ENCODE measurements at places on chromosomes 2 and 18.

- DNase-seq, result no peak
Measured at GRCh38 chr2:127054604-127054930, 52.4 kb downstream of the BIN1 start.

GRCh38 chr18:1047406-1047805 lies 142.7 kb downstream of the ADCYAP1 start:
- no peak for DNase-seq

- DNase-seq, result peak; percentile 30
Measured at GRCh38 chr2:201452058-201452921, 750 bp downstream of the STRADB start.

DNA sequence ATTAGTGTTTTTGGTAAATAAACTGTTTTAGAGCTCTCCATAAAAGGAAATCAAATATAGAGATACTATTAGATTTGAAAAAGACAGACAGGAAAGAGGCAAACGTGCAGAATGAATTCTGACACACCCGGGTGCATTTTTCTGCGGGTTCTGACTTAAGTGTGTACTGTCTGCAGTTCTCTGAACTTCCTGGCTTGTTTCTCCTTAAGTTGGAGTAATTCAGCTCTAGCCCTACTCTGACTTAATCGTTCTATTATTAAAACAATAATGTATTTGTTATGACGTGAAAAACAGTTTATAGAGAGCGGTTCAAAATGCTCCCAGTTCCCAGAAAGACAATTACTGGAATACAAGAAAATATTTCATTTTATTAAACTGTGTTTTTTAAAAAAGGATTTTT lies 305.9 kb downstream of the ARHGAP15 start:
- peak; percentile 31 for DNase-seq

GRCh38 chr18:27081701-27082100 lies 103.4 kb downstream of the CHST9 start:
- DNase-seq, result no peak

DNA sequence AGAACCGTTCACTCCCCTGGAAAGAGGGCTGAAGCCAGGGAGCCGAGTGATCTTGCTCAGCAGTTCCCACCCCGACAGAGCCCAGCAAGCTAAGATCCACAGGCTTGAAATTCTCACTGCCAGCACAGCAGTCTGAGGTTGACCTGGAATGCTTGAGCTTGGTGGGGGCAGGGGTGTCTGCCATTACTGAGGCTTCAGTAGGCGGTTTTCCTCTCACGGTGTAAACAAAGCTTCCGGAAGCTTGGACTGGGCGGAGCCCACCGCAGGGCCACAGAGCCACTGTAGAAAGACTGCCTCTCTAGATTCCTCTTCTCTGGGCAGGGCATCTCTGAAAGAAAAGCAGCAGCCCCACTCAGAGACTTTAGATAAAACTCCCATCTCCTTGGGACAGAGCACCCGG lies 180.8 kb downstream of the WDR7 start:
- peak; percentile 91 for DNase-seq

DNA sequence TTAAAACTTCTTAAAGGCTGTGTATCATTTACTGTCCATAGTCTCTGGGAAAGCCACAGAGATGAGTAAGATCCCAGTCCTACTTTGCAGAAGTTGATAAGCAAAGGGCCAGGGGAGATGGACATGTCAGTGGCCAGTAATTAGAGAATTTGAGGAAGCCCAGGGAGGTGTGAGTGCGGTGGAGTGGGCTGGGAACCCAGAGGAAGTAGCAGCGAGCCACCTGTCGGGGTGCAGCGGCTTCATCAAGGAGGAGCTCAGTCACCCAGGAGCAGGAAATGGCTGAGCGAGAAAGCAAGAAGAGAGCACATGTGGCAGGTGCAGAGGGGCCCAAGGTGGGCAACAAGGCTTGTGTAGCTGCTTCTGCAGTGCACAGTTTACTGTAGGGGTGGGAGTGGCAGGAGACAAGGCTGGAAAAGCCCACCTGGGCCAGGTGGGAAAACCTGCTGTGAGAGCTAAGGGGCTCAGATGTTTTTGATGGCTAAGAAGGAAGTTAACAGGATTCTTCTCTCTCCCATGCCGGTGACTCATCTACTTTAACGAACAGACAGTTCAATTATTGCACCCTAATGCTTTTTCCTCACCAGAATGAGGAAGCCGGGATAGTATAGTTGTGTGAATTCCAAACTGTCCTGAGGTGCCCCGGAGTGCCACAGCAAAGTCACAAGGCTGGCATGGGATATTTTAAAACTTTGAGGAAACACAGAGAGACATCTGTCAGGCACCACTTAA lies 34.8 kb upstream of the MGAT5 start:
- no peak for DNase-seq

DNA sequence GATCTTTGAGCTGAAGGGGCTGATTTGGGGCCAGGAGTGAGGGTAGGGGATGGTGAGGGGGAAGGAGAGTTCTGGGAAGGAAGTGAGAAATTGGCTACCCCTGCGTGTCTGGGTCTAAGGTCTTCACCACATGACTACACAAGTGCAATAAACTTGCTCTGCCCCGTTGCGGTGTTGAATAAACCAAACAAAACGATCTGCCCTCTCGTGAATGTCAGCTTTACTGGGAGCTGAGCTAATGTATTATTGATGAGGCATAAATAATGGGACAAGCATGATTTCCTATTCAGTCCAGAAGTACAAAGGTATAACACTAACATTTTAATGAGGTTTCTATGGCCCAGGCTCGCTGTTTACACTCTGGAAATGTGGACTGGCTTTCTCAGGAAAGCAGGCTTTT lies 8.0 kb upstream of the CFAP221 start:
- no peak for DNase-seq

DNA sequence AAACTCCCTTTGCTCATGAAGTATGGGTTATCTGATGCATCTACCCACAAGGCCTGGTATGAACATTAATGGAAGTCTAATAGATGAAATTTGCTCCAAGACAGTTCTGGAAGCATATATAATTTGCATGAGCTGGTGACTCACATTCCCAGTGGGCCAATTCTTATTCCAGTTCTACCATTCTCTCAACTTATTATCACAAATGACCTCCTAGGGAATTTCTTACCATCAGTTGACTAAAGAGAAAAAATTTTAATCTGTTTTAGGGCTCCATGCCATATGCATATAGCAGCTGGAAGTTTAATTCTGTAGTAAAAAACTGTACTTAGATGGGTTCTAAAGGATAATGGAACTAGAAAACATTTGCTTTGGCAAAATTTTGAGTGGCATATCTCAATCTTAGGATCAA lies 165.2 kb upstream of the COL3A1 start:
- DNase-seq, result peak; percentile 31

GRCh38 chr18:34862561-34862960 lies 152.5 kb downstream of the DTNA start:
- DNase-seq, result no peak

DNA sequence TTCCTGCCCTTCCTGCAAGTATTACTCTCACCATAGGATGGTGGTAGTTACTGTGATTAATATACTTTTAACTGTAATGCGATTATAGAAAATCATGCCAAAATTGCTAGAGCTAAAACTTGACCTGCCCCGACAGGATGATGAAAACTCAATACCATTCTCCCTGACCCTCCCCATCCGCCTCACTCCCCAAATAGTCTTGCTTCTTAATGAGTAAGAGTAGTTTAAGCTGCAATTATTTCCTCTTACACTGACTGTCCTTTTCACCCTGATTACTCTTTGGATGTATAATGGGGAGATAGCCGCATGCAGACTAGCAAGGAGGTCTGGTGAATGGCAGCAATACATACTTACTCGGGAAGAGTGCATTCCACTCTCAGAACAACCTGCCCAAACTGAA lies 269.6 kb upstream of the SIX3 start:
- no peak for DNase-seq

DNA sequence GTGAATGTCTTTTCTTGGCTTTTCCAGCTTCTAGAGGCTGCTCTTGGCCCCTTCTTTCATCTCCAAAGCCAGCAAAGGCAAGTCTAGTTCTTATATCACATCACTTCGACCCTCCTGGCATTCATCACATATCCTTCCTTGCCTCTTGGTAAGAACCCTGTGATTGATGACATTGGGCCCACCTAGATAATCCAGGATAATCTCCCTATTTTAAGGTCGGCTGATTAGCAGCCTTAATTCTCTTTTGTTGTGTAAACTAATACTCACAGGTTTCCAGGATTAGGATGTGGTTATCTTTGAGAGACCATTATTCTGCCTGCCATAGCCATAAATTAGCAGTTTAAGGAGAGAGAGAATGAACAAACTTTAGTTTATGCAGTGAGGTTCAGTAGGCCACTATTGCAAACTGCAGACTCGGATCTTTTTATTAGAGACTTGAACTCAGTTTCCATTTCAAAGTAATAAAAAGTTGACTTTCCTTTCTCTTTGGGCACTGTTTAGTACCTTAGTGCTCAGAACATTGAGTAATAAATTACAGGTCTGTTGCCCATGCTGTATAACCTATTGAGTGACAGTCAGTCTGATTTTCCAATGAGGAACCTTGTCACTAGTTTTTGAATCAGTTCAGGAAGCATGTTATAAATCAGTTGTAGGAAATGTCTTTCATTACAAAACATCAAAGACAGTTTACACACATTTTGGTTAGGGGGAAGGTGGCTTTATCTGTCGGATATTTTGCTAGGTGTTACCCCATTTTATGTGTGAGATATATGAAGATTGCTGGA lies 4.5 kb downstream of the NDUFV2 start:
- DNase-seq, result no peak

DNA sequence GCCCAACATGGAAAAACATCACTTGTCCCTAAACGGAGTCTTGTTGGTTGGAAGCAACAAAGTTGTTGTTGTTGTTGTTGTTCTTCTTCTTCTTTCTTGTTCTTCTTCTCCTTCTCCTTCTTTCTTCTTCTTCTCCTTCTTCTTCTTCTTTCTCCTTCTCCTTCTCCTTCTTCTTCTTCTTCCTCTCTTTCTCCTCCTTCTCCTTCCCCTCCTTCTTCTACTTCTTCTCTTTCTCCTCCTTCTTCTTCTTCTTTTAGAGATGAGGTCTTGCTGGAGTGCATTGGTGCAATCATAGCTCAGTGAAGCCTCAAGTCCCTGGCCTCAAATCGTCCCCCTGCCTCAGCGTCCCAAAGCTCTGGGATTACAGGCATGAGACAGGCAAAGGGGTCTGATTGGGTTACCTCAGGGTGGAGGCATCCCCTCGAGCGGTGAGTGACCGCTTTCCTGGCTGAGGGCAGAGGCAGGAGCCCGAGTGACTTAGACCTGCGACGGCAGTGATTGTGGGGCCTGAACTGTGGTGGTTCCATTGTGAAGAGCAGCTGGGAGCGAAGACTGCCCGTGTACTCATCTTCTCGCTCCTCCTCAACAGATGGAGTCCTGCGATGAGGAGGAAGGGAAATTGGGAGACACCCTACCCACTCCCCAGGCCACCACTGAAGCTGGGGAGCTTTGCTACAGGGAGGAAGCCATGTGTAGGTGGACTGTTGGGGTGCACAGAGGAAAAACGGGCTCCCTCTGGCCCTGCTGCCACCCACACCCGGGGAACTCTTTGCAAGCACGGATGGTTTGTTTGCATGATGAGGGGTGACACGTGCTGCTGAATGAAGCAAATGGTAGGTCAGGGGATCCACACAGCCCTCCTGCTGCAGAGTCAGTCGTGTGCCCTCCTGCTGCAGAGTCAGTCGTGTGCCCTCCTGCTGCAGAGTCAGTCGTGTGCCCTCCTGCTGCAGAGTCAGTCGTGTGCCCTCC lies 7.0 kb upstream of the PER2 start:
- DNase-seq, result no peak

- no peak for DNase-seq
Measured at GRCh38 chr2:15881120-15881433, 59.3 kb upstream of the MYCN start.

- no peak for DNase-seq
Measured at GRCh38 chr2:33377048-33377447, 99.4 kb upstream of the RASGRP3 start.

- DNase-seq, result no peak
Measured at GRCh38 chr2:103435010-103435409, 673.2 kb downstream of the TMEM182 start.

- no peak for DNase-seq
Measured at GRCh38 chr18:67379981-67380380, 136.5 kb downstream of the DSEL start.

- no peak for DNase-seq
Measured at GRCh38 chr2:7280790-7281189, 363.6 kb downstream of the RNF144A start.

GRCh38 chr2:45567974-45568789 lies 42.9 kb downstream of the SRBD1 start:
- peak; percentile 78 for DNase-seq

- DNase-seq, result peak; percentile 94
Measured at GRCh38 chr2:240921311-240921994, 15.3 kb downstream of the CROCC2 start.

DNA sequence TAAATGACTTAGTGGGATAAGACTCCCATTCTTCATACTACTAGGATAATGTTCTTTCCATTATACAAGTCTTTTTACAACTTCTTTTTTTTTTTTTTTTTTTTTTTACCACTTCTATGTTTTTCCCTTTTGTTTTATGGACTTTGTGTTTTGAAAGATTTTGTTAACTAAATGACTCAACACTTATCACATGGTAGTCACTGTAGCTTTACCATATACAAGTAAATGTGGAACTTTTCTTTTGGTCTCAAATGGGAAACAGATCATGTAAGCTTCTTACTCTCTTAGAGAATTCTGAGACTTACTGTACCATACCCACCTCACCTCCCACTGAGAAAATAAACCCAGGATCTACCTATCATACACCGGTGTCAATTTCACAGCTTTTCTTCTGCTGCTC lies 590.3 kb upstream of the CDH2 start:
- DNase-seq, result peak; percentile 30

DNA sequence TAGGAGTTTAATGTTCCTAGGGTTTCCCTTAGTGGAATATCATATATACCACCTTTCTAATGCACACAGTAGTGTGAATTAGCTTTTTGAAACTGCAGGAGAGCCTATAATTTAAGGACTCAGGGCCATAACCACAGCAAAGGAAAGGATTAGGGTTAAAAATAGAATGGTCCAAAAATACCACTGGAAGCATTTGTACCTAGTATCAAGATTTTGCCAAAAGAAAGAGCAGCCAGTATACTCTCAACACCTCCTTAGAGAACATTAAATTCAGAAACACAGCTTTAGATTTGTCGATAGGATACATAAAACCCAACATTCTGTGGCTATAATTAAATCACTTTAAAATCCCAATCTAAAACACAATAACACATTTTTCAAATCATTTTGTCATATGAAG lies 634.9 kb downstream of the EPHA4 start:
- DNase-seq, result no peak

- no peak for DNase-seq
Measured at GRCh38 chr18:25735459-25735858, 355.0 kb downstream of the SS18 start.

DNA sequence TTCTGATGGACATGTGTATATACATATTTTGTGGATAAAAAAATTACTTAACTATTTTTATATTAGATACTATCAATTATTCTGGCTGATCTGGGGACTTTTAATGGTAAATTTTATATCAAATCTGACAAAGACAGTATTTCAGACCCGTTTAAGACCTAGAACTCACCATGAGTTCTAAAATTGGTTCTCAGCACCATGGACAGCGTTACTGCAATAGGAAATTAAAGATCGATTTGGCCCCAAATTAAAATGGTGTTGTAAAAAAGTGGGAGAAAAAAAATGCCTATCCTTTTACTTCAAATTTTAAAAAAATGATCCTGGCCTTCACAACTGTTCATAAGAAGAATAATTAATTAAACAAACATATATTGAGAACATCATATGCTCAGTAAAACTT lies 919 bp upstream of the SCN2A start:
- peak; percentile 34 for DNase-seq

- no peak for DNase-seq
Measured at GRCh38 chr18:2237706-2238105, 333.6 kb downstream of the METTL4 start.

- no peak for DNase-seq
Measured at GRCh38 chr2:62343206-62343605, 147.3 kb downstream of the B3GNT2 start.

- no peak for DNase-seq
Measured at GRCh38 chr2:158100411-158100810, 1.3 kb upstream of the UPP2 start.
